ENCODE measurements at places on chromosomes 13 and 19.

- no peak for DNase-seq
These were observed 67.4 kb upstream of the EDNRB start for GRCh38 chr13:77985866-77986636.

- DNase-seq: no peak
These were observed 432.7 kb downstream of the FOXO1 start for GRCh38 chr13:40233731-40234195.

DNA sequence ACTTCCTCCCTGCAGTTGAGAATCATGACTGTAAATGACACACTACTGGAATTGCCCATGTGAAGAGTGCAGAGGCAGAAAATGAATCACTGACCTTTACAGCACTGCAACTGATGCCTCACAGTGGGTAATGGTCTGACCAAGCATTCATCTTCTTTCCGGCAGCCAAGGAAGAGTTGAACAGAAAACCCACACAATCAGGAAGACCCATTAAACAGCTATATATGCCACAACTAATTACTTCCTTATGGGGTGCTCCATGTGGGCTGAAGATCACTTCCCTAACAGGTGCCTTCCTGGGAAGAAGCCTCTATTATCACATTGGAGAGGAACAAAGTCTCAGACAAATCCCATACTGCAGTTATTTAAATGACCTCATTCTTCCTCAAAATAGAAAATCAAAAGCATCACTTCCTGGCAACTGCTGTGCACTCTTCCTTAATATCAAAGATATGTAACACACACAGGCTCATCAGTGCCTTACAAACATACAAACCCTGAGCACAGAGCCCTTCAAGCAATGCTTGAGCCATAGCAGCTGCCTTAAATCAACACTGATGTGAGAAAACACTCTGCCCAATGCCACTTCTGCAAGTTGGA is 45.8 kb downstream of the RUBCNL start:
- no peak for DNase-seq

DNA sequence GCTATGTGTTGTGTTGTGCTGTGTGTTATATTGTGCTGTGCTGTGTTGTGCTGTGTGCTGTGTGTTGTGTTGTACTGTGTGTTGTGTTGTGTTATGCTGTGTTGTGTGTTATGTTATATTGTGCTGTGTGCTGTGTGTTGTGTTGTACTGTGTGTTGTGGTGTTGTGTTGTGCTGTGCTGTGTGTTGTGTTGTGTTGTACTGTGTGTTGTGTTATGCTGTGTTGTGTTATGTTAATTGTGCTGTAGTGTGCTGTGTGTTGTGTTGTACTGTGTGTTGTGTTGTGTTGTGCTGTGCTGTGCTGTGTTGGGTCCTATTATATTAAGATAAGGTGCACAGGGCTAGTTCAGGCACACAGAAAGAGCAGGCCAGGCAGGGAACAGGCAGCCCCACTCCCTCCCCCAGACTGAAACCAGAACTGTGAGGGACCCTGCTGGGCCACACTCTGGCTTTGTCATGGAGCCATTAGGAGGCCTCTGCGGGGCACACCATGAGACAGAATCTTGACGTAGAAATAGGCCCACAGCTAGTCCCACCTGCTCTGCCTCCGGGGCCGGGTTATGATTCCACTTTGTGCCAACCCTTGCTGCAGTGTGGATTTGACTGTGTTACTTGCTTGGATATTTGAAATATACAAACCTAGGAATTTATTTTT is 12.1 kb downstream of the SOX1 start:
- no peak for DNase-seq

DNA sequence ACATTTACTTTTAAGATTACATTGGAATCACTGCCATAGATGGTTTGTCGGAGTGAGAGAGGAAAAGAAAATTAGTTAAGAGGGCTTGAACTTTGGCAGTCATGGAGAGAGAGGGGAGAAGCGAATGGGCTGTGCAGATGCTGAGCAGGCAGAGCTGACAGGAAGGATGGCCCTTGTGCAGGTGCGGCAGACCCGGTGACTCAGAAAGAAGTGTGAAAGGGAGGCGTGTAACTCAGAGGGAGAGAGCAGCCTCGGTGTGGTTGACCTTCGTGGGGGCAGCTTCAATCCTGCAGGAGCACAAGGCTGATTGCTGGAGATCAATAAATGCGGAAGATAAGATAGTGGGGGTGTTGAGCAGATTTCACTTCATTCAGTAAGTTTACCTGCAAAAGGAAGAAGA is 76.9 kb downstream of the TNFSF13B start:
- DNase-seq: no peak

- DNase-seq: no peak
These were observed at the start of gene MISP for GRCh38 chr19:750640-751423. TSS of gene MISP (plus strand) at chr19:751112. CDS start at chr19:756947, 5,835 bp downstream.

GRCh38 chr13:100440751-100441425 is 147.7 kb downstream of the GGACT start:
- DNase-seq: no peak

DNA sequence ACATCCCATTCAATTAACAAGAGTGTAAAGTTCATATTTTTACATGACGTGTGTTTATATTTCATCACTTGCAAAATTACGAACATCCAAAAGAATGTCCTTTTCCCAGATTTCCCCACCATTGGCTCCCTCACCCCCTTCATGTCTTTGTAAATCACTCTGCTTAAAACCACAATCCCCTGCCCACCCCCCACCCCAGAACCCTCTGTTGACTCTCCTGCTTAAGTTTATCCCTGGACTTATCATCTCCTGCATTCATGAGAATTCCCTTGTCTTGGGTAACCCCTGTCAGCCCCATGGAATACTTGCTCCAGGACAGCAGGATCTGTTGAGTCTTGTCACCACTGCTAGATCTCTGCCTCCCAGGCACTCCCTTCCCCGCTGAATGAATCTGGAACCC is 109.9 kb downstream of the COL4A1 start:
- DNase-seq: no peak

- no peak for DNase-seq
These were observed 77.5 kb downstream of the C13orf42 start for GRCh38 chr13:51033421-51034185.

DNA sequence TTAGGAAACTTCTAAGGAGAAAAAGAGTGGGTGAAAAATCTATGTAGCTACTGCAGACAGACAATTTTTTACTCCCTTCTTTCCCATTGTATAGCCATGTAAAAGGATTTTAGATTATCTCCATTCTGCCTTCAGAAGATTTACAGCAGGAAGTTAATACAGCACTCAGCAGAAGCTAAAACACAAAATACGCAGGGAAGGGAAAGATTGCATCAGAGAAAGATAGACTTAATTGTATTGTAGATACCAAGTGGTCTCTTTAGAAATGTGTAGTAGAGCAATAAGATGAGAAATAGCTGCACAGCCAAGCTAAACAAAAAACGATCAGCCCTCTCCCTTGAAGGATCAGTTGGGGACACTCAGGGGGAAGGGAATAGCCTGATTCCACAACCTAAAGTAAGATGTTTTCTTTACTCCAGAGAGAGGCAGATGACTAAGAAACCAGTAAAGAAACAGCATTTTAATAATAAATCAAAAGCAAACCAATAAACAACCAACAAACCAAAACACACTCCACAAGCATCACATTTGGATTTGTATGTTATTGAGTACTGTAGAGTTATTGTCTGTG is 236.7 kb upstream of the SLITRK1 start:
- no peak for DNase-seq

- DNase-seq: no peak
These were observed 128.7 kb downstream of the LIG4 start for GRCh38 chr13:108086678-108087077.

GRCh38 chr13:113976711-113977684 is 3.1 kb upstream of the C13orf46 start:
- no peak for DNase-seq

DNA sequence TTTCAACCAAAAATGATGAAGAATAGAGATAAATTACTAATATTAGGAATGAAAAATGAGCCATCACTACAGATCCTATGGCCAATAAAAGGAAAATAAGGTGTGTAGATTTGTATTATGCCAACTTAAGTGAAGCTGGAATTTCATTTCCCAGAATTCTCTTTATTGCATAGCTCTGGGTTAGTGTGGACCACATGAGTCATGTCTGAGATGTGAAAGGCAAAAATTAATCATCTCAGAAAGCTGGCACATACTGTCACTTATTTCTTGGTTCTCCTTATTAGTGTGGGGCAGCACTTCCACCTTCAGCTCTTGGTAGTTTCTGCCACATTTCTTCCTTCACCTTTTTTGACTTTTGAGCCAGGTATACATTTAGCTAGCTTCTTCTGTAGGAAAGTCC is 82.6 kb downstream of the KATNAL1 start:
- no peak for DNase-seq
